ENCODE measurements at places on chromosomes 12 and 14. TPM values are rescaled to one million over a fixed set of nuclear protein-coding genes. Genes with fewer than 3 reads are reported as not detected.

The DIO2 gene
- total RNA-seq, result 1.8 TPM

The LBHD2 gene
- total RNA-seq, result not detected

The FIGNL2 gene
- 0.52 TPM for total RNA-seq

The E2F7 gene
- total RNA-seq, result not detected

The ANO4 gene
- total RNA-seq, result not detected

The DAAM1 gene
- 16.9 TPM for total RNA-seq

The C1QL4 gene
- not detected for total RNA-seq

The SLC17A8 gene
- not detected for total RNA-seq

- H3K36me3 ChIP-seq, result no peaks in the 10 kb centered on the region
- peaks cover 4% of the 10 kb centered on the region for H3K4me1 ChIP-seq
- no peak overlapping the region for H3K4me3 ChIP-seq
- no peaks in the 10 kb centered on the region for H3K27me3 ChIP-seq
Observed at GRCh38 chr14:96148631-96149030, 56.0 kb upstream of the BDKRB2 start.

- DNase-seq, result no peak
- peak overlapping the region; percentile 37 for H3K27ac ChIP-seq
- no peaks in the 10 kb centered on the region for H3K27me3 ChIP-seq
- H3K36me3 ChIP-seq, result no peaks in the 10 kb centered on the region
- H3K4me1 ChIP-seq, result peaks cover 52% of the 10 kb centered on the region
- peak overlapping the region; percentile 34 for H3K4me3 ChIP-seq
Observed at GRCh38 chr14:102317564-102318248, 1.8 kb upstream of the ZNF839 start.

- H3K4me1 ChIP-seq, result peaks cover 25% of the 10 kb centered on the region
- peaks cover 8% of the 10 kb centered on the region for H3K36me3 ChIP-seq
- H3K27me3 ChIP-seq, result no peaks in the 10 kb centered on the region
- no peak for DNase-seq
- no peak overlapping the region for H3K4me3 ChIP-seq
- no peak overlapping the region for H3K27ac ChIP-seq
Observed at GRCh38 chr14:69049675-69050074, 70.6 kb upstream of the ACTN1 start.

DNA sequence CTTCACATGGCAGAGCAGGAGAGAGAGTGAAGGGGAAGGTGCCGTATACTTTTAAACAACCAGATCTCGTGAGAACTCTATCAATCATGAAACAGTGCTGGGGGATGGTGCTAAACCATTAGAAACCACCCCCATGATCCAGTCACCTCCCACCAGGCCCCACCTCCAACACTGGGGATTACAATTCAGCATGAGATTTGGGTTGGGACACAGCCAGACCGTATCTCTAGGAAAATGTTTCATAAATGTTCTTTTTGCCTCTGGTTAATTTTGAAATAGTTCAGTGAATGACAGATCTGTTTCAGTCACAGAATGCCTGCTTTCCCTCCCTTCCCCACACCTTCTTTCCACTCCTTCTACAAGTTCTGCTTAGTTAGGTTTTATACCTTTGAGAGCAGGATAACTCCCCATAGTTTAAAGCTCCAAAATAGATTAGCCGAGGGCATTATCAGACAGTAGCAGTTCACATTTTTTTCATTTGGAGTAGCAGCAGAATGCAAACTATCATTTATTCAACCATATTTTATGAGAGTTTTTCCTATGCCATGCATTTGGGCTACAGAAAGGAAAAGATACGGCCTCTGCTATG, 27.1 kb downstream of the PELI2 start:
- no peaks in the 10 kb centered on the region for H3K27me3 ChIP-seq
- H3K4me3 ChIP-seq, result no peak overlapping the region
- DNase-seq, result no peak
- H3K36me3 ChIP-seq, result no peaks in the 10 kb centered on the region
- H3K27ac ChIP-seq, result peak overlapping the region; percentile 18

DNA sequence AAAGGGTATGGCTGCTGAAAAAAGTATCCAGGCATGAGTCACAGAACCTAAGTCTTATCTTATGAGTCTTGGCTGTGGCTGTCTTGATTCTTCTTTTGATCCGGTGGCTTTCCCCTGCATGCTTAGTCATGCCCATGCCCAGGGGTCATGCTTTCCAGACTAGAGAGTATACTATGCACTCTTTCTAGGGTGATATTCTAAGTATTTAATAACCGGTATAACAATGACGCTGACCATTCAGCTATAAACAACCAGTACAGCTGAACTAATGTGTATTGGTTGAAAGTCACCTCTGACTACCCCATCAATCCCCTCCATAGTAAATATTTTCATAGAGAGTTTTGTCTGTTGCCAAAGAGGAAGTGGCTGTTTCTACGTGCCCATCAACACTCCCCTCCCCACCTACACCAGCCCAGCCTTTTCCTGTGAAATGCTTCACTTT, 34.7 kb upstream of the NRXN3 start:
- H3K27ac ChIP-seq, result no peak overlapping the region
- H3K4me3 ChIP-seq, result no peak overlapping the region
- no peaks in the 10 kb centered on the region for H3K27me3 ChIP-seq
- H3K36me3 ChIP-seq, result no peaks in the 10 kb centered on the region
- no peak for DNase-seq
- no peaks in the 10 kb centered on the region for H3K4me1 ChIP-seq

- H3K36me3 ChIP-seq, result no peaks in the 10 kb centered on the region
- H3K27me3 ChIP-seq, result no peaks in the 10 kb centered on the region
- no peak within 1 kb of the TSS for H3K4me3 ChIP-seq
- peak; percentile 35 for DNase-seq
Observed at GRCh38 chr12:6635856-6636531, at the start of gene LPAR5. Gene LPAR5 (minus strand): TSS chr12:6635959. CDS start chr12:6621248, 14,711 bp downstream.

DNA sequence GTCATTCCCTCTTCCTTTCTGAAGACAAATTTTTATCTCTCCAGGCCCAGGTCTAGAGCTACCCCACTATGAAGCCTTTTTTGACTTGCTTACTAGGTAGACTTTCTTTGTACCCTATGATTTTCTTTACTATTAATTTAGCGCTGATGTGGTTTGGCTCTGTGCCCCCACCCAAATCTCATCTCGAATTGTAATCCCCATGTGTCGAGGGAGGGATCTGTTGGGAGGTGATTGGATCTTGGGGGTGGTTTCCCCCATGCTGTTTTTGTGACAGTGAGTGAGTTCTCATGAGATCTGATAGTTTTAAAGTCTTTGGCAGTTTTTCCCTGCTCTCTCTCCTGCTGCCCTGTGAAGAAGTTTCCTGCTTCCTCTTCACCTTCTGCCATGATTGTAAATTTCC, 118.1 kb downstream of the SLC38A1 start:
- DNase-seq, result no peak
- no peak overlapping the region for H3K27ac ChIP-seq
- no peaks in the 10 kb centered on the region for H3K36me3 ChIP-seq

DNA sequence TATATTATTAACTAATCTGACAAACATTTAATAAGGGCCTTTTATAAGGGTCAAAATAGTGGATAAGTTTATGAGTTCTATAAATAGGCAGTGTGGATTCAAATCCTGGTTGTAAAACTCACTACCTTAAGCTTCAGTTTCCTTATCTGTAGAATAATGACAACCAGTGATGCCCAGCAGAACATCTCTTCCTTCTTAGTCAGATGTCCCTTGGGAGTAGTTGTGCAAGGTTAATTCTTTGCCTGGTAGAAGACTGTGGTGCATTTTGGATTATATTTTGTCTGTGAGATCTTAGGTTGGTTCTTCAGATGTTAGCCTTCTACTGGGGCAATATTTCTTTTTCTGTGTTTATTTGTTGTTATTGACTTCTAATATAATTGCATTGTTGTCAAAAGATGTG, 59.5 kb downstream of the ARID2 start:
- no peaks in the 10 kb centered on the region for H3K27me3 ChIP-seq
- H3K4me3 ChIP-seq, result no peak overlapping the region
- DNase-seq, result no peak
- no peak overlapping the region for H3K27ac ChIP-seq
- peaks cover 4% of the 10 kb centered on the region for H3K4me1 ChIP-seq
- H3K36me3 ChIP-seq, result no peaks in the 10 kb centered on the region

GRCh38 chr14:68269136-68269927, 449.8 kb downstream of the RAD51B start:
- H3K27ac ChIP-seq, result no peak overlapping the region
- no peaks in the 10 kb centered on the region for H3K27me3 ChIP-seq
- H3K4me3 ChIP-seq, result no peak overlapping the region
- H3K4me1 ChIP-seq, result peaks cover 10% of the 10 kb centered on the region
- H3K36me3 ChIP-seq, result no peaks in the 10 kb centered on the region

GRCh38 chr14:59328454-59328853, 136.7 kb downstream of the GPR135 start:
- H3K4me3 ChIP-seq, result no peak overlapping the region
- no peak for DNase-seq
- H3K36me3 ChIP-seq, result peaks cover 8% of the 10 kb centered on the region
- H3K4me1 ChIP-seq, result peaks cover 4% of the 10 kb centered on the region

DNA sequence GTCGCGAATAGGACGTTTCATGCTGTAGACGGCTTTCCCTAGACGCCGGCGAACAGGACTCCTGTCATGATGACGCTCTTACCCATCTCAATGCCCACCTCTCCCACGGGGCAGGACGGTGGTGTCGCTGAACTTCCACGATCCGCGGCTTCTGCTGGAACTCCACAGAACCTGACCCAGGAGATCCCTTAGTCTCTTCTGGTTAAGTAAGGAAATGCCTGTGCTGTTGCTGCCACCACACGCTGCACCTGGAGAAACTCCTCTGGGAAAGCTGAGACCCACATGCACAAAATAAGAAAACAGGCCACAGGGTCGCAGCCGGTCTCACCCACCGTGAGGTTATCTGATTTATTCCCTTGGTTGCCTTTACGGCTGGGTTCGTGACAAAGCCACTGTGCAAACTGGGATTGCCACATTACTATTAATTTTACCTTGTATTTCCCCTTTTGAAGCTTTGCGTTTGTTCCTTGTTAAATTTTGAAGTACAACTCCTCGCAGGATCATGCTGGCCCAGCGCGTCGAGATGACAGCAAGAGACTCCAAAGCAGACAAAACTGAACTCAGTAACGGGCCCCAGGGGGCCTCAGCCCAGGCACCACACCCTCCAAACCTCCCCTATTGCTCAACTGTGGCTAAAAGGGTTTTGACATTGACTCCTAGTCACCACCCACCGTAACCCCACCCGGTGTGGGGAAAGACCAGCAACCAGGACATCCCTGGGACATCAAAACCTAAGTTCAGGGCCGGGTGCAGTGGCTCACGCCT, 9.2 kb upstream of the MMP17 start:
- H3K4me3 ChIP-seq, result no peak overlapping the region
- H3K4me1 ChIP-seq, result no peaks in the 10 kb centered on the region
- no peaks in the 10 kb centered on the region for H3K27me3 ChIP-seq

GRCh38 chr14:39085933-39086332, 17.1 kb downstream of the SEC23A start:
- no peak overlapping the region for H3K27ac ChIP-seq
- no peaks in the 10 kb centered on the region for H3K4me1 ChIP-seq
- no peak for DNase-seq
- H3K4me3 ChIP-seq, result no peak overlapping the region
- H3K27me3 ChIP-seq, result no peaks in the 10 kb centered on the region

DNA sequence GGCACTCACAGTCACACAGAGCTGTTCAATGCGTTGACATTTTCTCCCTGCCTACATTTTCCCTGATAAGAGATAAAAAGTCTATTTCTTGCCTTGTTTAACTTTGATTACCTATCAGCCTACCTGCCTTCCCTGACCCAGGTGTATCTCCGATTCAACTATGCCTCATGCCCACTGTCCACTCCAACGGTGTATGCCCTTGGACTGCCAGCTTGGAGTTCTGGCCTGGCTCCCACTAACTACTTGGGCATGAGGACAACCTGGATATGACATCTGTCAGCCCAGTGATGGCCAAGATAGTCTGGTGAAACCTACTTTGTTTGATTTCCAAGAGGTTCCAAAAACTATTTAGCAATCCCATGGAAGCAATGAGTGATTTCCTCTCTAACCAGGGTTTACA, 93.0 kb upstream of the PELI2 start:
- no peaks in the 10 kb centered on the region for H3K27me3 ChIP-seq
- peaks cover 6% of the 10 kb centered on the region for H3K4me1 ChIP-seq
- H3K27ac ChIP-seq, result no peak overlapping the region
- no peak overlapping the region for H3K4me3 ChIP-seq

GRCh38 chr12:121277374-121277759, 19.1 kb downstream of the CAMKK2 start:
- H3K36me3 ChIP-seq, result no peaks in the 10 kb centered on the region
- peaks cover 25% of the 10 kb centered on the region for H3K4me1 ChIP-seq
- DNase-seq, result no peak
- H3K4me3 ChIP-seq, result no peak overlapping the region
